ENCODE measurements at places on chromosomes 5 and 9.
A peak's percentile ranks its signal among the peaks of the same experiment; 100 is the strongest.

- DNase-seq, result peak; percentile 70
Measured at GRCh38 chr5:151070449-151070848, 10.4 kb downstream of the TNIP1 start.

GRCh38 chr9:89596937-89597555, 7.8 kb upstream of the GADD45G start:
- DNase-seq, result no peak

GRCh38 chr9:93465855-93466254, 12.5 kb upstream of the FAM120AOS start:
- DNase-seq, result no peak

- no peak for DNase-seq
Measured at GRCh38 chr5:151646334-151646733, 40.4 kb downstream of the SPARC start.

DNA sequence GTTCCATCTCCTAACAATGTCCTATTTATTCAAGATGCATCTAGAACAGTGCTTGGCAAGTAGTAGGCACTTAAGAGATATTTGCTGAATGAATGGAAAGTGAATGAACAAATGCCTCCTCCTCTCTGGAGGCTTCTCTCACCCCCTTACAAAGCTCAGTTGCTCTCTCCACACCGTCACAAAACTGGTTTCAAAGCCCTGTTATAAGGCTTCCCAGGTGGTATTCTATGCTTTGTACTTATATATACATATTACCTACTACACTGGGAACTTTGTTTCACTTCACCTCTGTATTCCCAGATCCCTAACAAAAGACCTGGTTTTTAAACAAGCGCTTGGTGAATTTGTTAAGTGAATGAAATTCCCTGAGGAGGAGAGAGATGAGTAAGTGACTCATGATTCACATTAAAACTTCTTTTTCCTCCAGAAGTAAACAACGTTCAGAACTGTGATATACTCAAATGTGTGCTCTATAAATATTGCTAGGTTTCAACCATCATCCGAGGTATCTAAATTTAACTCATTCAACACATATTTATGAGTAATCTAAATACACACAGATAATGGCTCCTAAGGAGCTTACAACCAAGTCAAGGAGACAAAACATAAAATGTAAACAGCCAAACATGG, 36.0 kb downstream of the DENND1A start:
- peak; percentile 58 for DNase-seq

DNA sequence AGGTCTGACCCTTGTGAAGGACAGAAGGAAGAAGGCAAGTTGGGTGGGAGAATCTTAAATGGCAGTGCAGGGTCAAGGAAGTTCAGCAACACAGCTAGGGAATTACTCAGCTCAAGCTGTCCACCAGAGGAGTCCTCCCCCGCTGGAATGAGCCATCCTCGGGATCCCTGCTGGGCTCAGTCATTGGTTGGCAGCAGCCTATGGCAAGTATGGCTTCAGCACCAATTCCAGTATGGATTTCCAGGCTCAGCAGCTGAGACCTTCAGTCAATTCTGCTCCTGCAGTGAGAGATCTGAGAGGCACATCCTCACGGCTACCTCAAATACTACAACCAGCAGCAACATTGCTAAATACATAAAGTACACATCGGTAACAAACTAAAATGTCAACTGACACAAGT, 280.6 kb upstream of the PIK3R1 start:
- peak; percentile 14 for DNase-seq

DNA sequence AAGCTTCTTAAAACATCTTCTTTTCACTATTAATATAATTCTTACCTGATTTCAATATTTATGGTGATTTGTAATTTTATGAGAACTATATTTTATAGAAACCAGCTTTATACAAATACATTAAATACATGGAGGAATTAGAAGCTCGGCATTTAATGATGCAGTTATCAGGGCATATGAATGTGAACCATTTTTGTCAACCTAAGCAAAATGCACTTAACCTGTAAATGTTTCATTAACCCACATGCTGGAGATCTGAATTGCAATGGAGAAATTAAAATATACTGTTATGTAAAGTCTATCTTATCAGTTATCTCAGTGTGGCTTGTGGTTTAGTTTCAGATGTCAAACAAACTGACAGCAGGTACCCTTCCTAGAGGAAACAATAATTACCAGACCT, 63.2 kb upstream of the CDH12 start:
- no peak for DNase-seq

DNA sequence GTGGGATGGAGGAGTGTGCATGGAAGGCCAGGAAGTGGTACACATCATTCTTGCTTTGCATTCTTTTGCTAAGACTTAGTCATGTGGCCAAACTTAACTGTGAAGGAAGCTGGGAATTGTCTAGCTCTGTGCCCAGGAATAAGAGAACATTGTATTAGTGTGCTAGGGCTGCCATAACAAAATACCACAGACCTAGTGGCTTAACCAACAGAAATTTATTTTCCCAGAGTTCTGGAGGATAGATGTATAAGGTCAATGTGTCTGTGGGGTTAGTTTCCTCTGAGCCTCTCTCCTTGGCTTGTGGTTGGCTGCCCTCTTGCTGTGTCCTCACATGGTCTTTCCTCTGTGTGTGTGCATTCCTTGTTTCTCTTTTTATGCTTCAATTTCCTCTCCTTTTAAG, 32.4 kb downstream of the NNT start:
- DNase-seq, result peak; percentile 60

DNA sequence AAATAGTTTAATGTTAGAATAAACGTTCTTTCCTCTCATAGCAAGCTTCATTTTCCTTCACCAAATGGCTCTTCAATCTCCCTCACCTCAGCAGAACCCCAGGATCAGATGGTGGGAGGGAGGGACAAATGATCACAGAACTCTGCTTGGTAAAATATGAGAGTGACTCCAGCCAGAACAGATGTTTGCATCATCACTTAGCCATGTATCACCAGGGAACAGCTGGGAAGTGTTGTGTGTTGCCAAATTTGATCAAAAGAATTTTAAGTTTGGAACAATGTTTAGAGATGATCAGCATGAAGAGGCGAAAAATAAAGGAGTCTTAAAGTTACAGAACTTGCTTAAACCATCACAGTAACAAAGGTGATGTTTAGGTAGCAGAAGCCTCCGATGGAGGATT, 115.7 kb downstream of the FRMD3 start:
- DNase-seq, result peak; percentile 33
